ENCODE measurements at places on chromosomes 3 and 15. TPM values are rescaled to one million over a fixed set of nuclear protein-coding genes. Genes with fewer than 3 reads are reported as not detected.

Gene TRH
- not detected for total RNA-seq

Gene HYAL1
- 1.6 TPM for total RNA-seq

Gene SGO1
- 0.57 TPM for total RNA-seq

Gene FAM174B
- total RNA-seq: 1.4 TPM

Data from smooth muscle cell of bladder (primary cell).